ENCODE measurements at places on chromosomes 4 and X.

- no peak for DNase-seq
Observed at GRCh38 chr4:103634236-103634635, 85.5 kb downstream of the TACR3 start.

DNA sequence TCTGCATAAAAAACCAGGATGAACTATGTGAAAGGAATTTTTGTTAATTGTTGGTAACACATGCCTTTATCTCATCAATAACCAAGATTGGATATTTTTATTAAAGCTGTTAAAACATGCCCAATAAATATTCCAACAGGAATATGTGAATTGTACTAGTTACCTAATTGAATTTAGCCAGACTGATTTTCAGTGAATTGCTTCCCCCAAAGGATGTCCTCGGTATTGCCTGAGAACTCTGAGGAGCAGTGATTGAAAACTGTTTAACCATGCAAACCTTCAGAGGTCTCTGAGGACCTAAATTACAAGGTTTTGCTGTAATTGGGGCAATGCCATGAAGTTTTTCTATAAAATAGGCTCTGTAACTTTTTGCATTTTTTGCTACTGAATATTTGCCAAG lies 66.6 kb downstream of the BLTP1 start:
- no peak for DNase-seq

DNA sequence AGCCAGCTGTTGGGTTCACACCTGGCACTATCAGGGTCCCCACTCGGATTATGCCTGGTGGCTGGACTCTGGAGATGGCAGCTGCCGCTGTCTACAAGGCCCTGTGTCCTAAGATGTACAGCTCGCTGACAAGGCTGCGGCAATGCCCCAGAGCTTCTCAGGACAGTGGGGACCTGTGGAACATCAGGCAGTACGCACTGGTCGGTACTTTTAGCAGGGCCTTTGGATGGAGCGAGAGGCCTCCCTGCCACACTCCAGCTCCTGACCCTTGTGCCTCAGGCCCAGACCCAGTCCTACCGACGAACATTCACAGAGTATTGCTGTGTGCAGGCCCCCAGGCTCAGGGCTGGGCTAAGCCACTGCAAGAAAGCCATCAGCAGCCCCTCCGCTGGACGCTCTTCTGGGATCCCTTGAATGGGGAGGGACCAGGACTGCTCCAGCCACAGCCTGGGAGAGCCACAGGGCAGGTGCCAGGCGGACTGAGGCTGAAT lies 45.7 kb upstream of the HMX1 start:
- DNase-seq = no peak

DNA sequence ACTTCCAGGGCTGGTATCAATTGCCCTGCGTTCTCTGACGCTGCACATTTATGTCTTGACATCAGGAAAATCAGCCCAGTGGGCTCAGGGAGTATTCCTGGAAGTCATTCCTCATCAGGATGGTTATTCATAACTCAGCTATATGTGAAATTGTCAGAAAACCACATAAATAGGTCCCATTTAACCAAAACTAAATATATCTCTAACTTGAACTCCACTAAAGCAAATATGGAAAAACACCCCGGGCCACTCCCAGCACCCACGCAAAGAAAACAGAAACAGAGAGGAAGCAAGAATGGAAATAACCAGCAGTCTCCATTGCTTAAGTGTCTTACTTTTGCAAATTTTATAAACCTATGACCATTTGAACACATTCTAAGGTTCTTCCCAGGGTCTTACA lies 112.0 kb downstream of the IRF2 start:
- DNase-seq = no peak

- DNase-seq = no peak
Observed at GRCh38 chrX:28398342-28398741, 188.9 kb upstream of the IL1RAPL1 start.

GRCh38 chr4:88706574-88706973 lies 8.9 kb upstream of the NAP1L5 start:
- no peak for DNase-seq

- no peak for DNase-seq
Observed at GRCh38 chr4:141587897-141588296, 48.5 kb upstream of the IL15 start.

DNA sequence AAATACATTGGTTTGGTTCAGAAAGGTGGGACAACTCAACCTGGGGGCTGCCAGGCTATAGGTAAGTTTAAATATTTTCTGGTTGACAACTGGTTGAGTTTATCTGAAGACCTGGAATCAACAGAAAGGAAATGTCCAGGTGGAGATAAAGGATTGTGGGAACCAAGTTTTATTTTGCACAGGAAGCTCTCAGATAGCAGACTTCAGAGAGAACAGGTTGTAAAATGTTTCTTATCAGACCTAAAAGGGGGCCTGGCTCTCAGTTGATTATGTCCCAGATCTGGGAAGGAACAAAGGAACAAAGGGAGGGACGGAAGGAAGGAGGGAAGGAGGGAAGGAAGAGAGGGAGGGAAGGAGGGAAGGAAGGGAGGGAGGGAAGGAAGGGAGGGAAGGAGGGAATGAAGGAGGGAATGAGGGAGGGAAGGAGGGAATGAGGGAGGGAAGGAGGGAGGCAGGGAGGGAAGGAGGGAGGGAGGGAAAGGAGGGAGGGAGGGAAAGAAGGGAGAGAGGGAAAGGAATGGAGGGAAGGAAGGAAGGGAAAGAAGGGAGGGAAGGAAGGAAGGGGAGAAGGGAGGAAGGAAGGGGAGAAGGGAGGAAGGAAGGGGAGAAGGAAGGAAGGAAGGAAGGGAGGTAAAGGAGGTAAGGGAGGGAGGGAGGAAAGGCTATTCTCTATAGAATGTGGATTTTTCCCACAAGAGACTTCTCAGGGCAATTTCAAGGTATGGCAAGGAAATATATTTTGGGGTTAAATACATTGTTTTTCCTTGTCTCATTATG lies 186.7 kb downstream of the DHRSX start:
- DNase-seq = no peak

DNA sequence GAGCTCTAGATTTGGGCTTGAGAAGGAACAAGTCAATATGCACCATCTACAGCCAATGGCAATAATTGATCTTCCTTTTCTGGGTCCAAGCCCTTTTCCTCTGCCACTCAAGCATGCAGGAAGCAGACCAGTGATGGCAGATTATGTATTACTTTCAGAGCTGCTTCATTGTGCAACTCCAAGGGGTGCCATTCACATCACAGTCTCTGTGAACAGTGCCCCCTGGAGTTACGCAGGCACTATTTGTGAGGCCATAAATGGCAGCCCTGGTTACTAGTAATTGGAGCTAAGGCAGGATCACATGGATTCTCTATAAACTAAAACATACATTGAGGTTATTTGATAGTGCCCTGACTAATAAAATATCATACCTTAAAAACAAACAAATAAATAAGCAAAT lies 313.4 kb upstream of the SLC7A11 start:
- DNase-seq = no peak

GRCh38 chr4:7973545-7973981 lies 33.9 kb upstream of the AFAP1 start:
- no peak for DNase-seq

DNA sequence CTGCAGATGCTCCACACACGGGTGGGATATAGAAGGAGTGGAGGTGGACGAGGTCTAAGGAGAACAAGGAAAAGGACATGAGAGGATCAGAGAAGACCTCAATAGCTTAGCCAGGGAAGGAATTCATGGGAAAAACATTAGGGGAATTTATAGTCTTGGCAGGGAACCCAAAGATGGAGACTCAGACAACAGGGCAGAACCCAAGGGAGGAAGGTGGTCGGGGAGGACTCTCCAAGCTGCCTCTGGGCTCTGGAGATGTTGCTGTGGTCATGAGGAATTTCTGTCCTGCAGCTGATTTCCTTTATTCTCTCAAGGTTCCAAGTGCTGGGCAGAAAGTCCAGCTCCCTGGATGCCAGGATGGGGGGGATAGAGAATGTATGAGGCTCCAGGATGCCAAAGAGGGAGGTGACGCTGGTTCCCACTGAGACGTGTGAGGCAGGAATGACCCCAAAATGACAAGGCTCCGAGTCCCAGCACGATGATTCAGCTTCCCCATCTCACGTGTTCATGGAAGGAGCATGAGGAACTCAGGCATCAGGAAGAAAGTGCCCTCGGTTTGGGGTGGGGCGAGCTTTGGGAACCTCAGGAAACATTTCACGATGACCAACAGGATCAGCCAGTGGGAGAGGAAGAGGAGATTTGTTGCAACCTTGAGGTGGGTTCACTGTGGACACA lies 57.0 kb upstream of the PPP2R3B start:
- DNase-seq = no peak

DNA sequence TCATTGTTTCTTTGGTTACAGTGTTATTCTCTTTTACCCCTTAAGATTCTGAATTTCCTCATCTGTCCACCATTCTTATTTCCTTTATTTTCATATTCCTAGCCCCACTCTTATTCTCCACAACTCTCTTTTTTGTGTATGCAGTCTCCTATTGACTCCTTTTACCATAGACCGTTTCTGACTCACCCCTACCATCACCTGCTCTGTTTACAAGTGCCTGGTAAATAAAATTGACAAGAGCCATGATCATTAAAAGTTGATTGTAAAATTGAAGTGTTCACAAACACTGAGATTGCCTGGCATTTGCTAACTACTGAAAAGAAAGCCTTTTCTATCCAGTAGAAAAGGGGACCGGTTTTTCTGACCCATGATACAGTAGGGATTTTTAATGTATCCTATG lies 54.4 kb downstream of the MRPL1 start:
- DNase-seq = no peak

GRCh38 chr4:61841714-61842113 lies 641.6 kb downstream of the ADGRL3 start:
- no peak for DNase-seq

- no peak for DNase-seq
Observed at GRCh38 chr4:24428850-24429249, 155.5 kb downstream of the DHX15 start.

Data from stimulated activated CD8-positive, alpha-beta memory T cell treated with anti-CD3 and anti-CD28 coated beads, Interleukin-7, amount 100 ng/mL, for 1 hour (primary cell).